H9 (cell line): ENCODE measurements at places on chromosomes 11 and 22. TPM values are rescaled to one million over a fixed set of nuclear protein-coding genes. Genes with fewer than 3 reads are reported as not detected.
A peak's percentile ranks its signal among the peaks of the same experiment; 100 is the strongest.

DNA sequence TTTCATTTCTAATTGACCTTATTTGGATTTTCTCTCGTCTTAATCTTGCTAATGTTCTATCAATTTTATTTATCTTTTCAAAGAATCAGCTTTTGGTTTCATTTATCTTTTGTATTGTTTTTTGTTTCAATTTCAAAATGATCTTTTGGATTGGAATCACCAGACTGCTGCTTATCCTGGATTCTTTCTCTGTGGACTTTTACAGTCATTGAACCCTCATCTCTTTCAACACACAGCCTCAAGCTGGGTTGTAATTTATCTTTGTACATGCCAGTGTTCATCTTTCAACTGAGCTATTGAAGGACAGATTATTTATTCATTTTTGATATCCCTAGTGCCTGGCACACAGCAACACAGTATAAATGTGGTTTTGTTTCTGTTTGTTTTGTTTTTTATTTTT, 195.9 kb downstream of the ARHGAP42 start:
- H3K36me3 ChIP-seq, result peaks cover 14% of the 10 kb centered on the region
- DNase-seq, result no peak
- no peak overlapping the region for H3K27ac ChIP-seq
- H3K4me3 ChIP-seq, result no peak overlapping the region
- no peaks in the 10 kb centered on the region for H3K4me1 ChIP-seq
- H3K27me3 ChIP-seq, result no peaks in the 10 kb centered on the region

RAB38 gene
- 18.7 and 19.3 TPM in 2 replicates for total RNA-seq

RAG2 gene
- not detected in 2 replicates for total RNA-seq

DNA sequence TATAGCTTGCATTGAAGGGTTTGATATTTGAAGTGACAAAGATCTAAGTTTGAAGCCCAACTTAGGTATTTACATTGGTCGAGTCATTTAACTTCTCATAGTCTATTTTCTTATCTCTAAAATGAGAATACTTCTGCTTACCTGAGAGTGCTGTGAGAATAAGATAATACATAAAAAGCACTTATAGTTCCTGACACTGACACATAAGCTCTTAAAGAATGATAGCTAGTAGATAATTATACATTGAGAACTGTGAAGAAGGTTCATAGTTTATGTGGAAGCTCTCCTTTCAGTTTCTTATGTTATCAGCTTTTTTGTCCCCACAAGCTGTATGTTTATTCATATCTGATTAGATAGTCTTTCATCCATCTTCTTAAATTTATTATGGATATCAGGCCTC, 4.8 kb downstream of the PPME1 start:
- DNase-seq, result no peak
- H3K27ac ChIP-seq, result no peak overlapping the region
- H3K36me3 ChIP-seq, result no peaks in the 10 kb centered on the region
- peaks cover 2% of the 10 kb centered on the region; the same call in 1 of the 2 replicates for H3K4me1 ChIP-seq
- H3K27me3 ChIP-seq, result no peaks in the 10 kb centered on the region
- no peak overlapping the region for H3K4me3 ChIP-seq

DNA sequence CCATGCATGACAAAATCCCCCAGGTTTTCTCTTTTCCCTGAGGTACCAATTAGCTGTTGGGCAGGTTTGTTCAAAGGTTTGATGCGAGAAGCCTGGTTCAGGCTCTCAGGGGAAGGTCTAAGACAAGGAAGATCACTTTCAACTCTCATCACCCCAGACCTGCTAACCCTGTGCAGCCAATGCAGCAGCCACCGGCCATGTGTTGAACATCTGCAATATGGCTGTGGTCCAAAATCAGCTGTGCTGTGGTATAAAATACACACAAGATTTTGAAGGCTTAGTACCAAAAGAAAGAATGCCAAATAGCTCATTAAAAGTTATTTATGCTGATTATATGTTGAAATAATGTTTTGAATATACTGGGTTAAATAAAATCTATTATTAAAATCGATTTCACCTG, 58.5 kb downstream of the SMCO4 start:
- peaks cover 12% of the 10 kb centered on the region; the same call in 1 of the 2 replicates for H3K4me1 ChIP-seq
- H3K4me3 ChIP-seq, result no peak overlapping the region
- H3K27me3 ChIP-seq, result no peaks in the 10 kb centered on the region
- H3K36me3 ChIP-seq, result peaks cover 12% of the 10 kb centered on the region

APOBEC3H gene
- 0.48 TPM in 2 replicates for total RNA-seq

DNA sequence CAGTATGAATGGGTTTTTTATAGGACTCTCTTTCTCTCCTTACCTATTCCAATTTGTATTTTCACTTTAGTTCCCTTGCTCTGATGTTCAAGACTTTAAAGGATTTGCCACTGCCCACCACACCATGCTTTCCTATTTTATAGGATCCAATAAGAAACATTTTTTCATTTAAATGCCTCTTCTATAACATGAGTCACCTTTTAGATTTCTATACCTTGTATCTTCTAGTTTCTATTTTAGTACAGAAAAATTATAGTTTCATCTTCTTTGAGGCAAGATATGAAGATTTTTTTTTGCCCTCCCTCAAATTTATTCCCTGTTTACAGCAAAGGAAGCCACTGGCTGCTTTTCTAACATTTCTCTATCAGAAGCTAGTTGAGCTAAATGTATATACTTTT, 76.8 kb downstream of the ARFGAP2 start:
- no peaks in the 10 kb centered on the region for H3K27me3 ChIP-seq
- H3K36me3 ChIP-seq, result no peaks in the 10 kb centered on the region; the same call in 1 of the 3 replicates
- no peak overlapping the region for H3K4me3 ChIP-seq
- no peak for DNase-seq
- H3K27ac ChIP-seq, result no peak overlapping the region
- peaks cover 4% of the 10 kb centered on the region; the same call in 1 of the 2 replicates for H3K4me1 ChIP-seq

- no peak for DNase-seq
- H3K27ac ChIP-seq, result no peak overlapping the region
- no peaks in the 10 kb centered on the region for H3K27me3 ChIP-seq
- no peak overlapping the region for H3K4me3 ChIP-seq
Observed at GRCh38 chr11:75024764-75025211, 36.1 kb downstream of the NEU3 start.

- peak overlapping the region; percentile 76 for H3K4me3 ChIP-seq
- DNase-seq, result peak; percentile 80
- 0 out of 2 replicates have a peak, but pooled peaks cover 3% of the 10 kb centered on the region for H3K4me1 ChIP-seq
- H3K27ac ChIP-seq, result no peak overlapping the region
- peaks cover 16% of the 10 kb centered on the region; the same call in 1 of the 2 replicates for H3K27me3 ChIP-seq
Observed at GRCh38 chr22:18023509-18024275, 669 bp downstream of the MICAL3 start.

DNA sequence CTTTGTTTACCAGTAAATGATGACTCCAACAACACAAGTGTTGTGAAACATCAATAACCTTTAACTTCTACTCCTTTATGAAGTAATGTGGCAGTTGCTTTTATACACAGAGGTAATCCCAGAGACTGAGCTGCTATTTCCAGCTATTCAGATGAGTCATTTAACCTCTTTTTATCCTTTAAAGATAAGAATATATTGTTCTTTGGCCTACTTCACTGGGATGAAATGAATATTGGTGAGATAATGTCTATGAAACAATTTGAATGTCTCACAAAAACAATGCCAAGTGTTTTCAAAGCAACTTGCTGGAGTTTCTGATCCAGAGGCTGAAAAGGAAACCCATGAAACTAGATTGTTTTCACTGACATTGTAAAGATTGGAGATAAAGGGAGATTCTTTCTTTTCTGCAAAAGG, 564.4 kb upstream of the LUZP2 start:
- peaks cover 13% of the 10 kb centered on the region; the same call in 1 of the 2 replicates for H3K36me3 ChIP-seq
- H3K27me3 ChIP-seq, result no peaks in the 10 kb centered on the region
- DNase-seq, result no peak
- no peak overlapping the region for H3K27ac ChIP-seq
- no peak overlapping the region for H3K4me3 ChIP-seq
- no peaks in the 10 kb centered on the region for H3K4me1 ChIP-seq

DNA sequence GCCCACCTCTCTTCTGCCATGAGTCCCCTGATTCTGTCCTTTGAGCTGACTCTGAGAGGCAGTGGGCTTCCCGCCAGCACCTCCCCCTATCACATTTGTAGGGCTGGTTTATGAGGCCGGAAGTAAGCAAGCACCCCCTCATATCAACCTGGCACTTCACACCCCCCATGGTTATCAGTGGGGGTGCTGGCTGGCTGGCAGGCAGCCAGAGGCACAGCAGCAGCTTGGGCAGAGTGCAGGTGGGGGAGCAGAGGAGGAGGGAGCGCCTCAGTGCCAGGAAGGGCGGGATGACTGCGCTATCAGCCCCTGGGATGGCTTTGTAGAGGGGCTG, 22.9 kb upstream of the CHRM4 start:
- DNase-seq, result no peak
- no peaks in the 10 kb centered on the region for H3K4me1 ChIP-seq
- no peak overlapping the region for H3K4me3 ChIP-seq
- peaks cover 42% of the 10 kb centered on the region for H3K36me3 ChIP-seq
- no peaks in the 10 kb centered on the region for H3K27me3 ChIP-seq

DNA sequence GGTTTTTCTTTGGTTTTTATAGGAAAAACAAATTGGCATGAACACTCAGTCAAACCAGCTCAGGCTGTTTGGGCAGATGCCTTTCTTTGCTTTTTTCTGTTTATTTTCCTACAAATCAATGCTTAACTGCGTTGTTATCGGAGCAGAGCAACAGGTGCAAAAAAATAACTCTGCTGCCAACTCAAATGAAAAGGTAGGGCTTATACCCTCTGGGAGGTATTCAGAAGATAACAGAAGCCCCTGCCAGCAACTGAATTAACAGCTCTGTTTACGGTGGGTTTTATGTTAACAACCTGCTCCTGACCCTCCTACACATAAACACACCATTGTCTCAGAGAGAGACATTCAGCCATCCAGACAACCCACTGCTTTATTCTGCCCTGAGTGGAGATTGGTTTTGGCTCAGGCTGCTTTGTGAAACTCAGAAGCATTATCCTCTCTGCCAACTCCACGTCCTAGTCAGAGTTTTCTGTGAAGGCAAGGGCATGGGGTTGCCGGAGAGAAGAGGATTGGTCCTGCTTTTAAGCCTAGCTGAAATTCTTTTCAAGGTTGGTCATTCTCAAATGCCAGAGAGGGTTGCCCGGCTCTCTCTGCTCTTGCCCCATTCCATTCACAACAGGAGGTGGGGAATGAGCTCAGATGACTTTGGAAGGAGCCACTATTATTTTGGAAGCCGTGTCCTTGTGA, 11.4 kb downstream of the EHF start:
- H3K27ac ChIP-seq, result no peak overlapping the region
- no peak overlapping the region for H3K4me3 ChIP-seq
- H3K27me3 ChIP-seq, result no peaks in the 10 kb centered on the region
- H3K4me1 ChIP-seq, result no peaks in the 10 kb centered on the region; the same call in 1 of the 2 replicates
- H3K36me3 ChIP-seq, result no peaks in the 10 kb centered on the region

DNA sequence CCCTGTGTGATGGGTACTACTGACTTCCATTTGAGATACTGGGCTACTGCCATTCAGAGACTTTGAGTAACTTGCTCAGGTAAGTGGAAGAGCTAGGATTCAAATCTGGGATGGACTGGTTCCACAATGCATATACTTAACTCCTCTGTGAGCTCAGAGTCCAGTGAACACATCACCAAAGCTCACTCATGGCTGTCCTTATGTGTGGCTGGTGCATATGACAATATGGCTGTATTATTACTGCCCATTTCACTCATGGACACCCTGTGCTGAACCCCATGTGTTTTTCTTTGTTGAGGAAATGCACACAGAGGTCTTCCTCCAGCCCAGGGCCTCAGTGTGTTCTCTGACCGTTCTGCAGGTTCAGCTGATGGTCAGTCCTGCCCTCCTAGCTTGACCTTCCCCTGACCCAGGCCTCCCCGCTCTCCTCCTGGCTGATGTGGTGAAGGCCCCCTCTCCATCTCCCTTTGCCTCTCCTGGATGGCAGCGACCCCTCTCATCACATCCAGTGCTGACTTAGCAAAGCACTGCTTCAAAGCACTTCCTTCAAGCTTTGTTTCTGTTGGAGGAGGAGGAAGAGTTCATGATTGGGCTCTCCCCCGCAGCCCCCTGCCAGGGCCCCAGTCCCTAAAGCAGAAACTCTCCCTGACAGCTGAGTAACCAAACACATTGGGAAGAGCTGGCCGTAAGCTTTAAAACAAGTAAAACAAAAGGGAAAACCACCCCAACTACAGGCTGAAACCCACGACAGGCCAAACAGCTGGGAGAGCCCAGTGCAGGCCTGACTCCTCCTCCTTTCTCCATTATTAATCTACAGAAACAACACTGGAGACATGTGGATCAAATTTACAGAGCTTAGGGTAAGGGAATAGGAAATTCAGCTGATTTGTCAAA, 101.2 kb downstream of the NAT10 start:
- H3K27me3 ChIP-seq, result no peaks in the 10 kb centered on the region
- DNase-seq, result no peak
- H3K36me3 ChIP-seq, result no peaks in the 10 kb centered on the region; the same call in 2 of the 3 replicates
- H3K4me1 ChIP-seq, result peaks cover 10% of the 10 kb centered on the region; the same call in 1 of the 2 replicates
- no peak overlapping the region for H3K4me3 ChIP-seq

DKK3 gene
- 16.2 and 17.1 TPM in 2 replicates for total RNA-seq

DNA sequence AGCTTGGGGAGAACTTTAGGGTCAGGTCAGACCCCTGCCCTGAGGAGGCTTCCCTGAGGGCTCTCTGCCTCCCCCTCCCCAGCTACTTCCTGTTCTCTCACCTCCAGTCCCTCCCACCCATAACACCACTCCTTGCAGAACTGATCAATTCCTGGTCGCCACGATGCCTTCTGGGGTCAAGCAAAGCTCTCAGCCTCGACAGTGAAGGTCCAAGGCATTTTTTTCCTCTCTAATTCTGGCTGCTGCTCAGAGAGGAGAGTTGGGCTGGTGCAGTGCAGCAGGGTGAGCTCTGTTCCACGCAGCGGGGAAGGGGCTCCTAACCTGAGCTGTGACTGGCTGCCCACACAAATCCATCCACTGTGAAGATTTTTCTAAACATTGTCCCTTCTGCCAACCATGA, 628.4 kb downstream of the BRD1 start:
- H3K27ac ChIP-seq, result no peak overlapping the region
- H3K27me3 ChIP-seq, result no peaks in the 10 kb centered on the region
- H3K4me1 ChIP-seq, result no peaks in the 10 kb centered on the region
- no peak overlapping the region for H3K4me3 ChIP-seq
- no peaks in the 10 kb centered on the region for H3K36me3 ChIP-seq
- DNase-seq, result peak; percentile 10
